Bronchial epithelial cell (primary cell): ENCODE measurements at places on chromosomes 7 and 10. TPM values are rescaled to one million over a fixed set of nuclear protein-coding genes. Genes with fewer than 3 reads are reported as not detected.

SKIDA1 gene
- under 0.01 and 0.13 TPM in 2 replicates for total RNA-seq

SAMD9L gene
- total RNA-seq, result under 0.01 and 0.64 TPM in 2 replicates

SHH gene
- 0.13 TPM in 1 of 2 replicates, not detected in the other for total RNA-seq

ELN gene
- total RNA-seq, result under 0.01 TPM in 2 replicates

NEURL1 gene
- 1.1 and 5.1 TPM in 2 replicates for total RNA-seq

C10orf71 gene
- not detected in 2 replicates for total RNA-seq

FAM25A gene
- 4.7 and 30.6 TPM in 2 replicates for total RNA-seq

IGF2BP3 gene
- 4.6 and 12.4 TPM in 2 replicates for total RNA-seq

NEBL gene
- 18.7 and 54.4 TPM in 2 replicates for total RNA-seq

ADCY1 gene
- 0.79 and 1.0 TPM in 2 replicates for total RNA-seq

IL2RA gene
- total RNA-seq, result not detected in 2 replicates

SPRN gene
- total RNA-seq, result not detected in 2 replicates

ZNF365 gene
- total RNA-seq, result 1.3 and 7.2 TPM in 2 replicates

PRF1 gene
- total RNA-seq, result not detected in 2 replicates

PLCE1 gene
- 0.26 and 1.0 TPM in 2 replicates for total RNA-seq

CD36 gene
- total RNA-seq, result 1.3 and 11.9 TPM in 2 replicates

PRPF18 gene
- total RNA-seq, result 41.9 and 52.4 TPM in 2 replicates

ADAM22 gene
- under 0.01 TPM in 1 of 2 replicates, not detected in the other for total RNA-seq

ANKRD30A gene
- not detected in 2 replicates for total RNA-seq

SFMBT2 gene
- under 0.01 TPM in 2 replicates for total RNA-seq

NKX2-3 gene
- under 0.01 TPM in 1 of 2 replicates, not detected in the other for total RNA-seq

PAX4 gene
- not detected in 2 replicates for total RNA-seq

LRIT2 gene
- total RNA-seq, result not detected in 2 replicates

SLC29A3 gene
- total RNA-seq, result 0.53 and 0.77 TPM in 2 replicates

FLNC gene
- 0.64 and 1.8 TPM in 2 replicates for total RNA-seq

FAM221A gene
- total RNA-seq, result 2.6 and 5.0 TPM in 2 replicates

TMEM236 gene
- under 0.01 and 0.26 TPM in 2 replicates for total RNA-seq

C10orf67 gene
- total RNA-seq, result 0.26 TPM in 1 of 2 replicates, not detected in the other

PDZD7 gene
- 0.13 and 0.26 TPM in 2 replicates for total RNA-seq

POLD2 gene
- total RNA-seq, result 103 and 122 TPM in 2 replicates

MDFIC gene
- total RNA-seq, result 8.7 and 9.7 TPM in 2 replicates

TMEM196 gene
- total RNA-seq, result not detected in 2 replicates

C10orf62 gene
- under 0.01 TPM in 1 of 2 replicates, not detected in the other for total RNA-seq

RNF32 gene
- 1.3 and 1.8 TPM in 2 replicates for total RNA-seq

HSPA12A gene
- 0.79 and 1.4 TPM in 2 replicates for total RNA-seq

FAM25G gene
- 1.4 TPM in 1 of 2 replicates, not detected in the other for total RNA-seq

COL17A1 gene
- 594 and 626 TPM in 2 replicates for total RNA-seq

LDB3 gene
- under 0.01 TPM in 1 of 2 replicates, not detected in the other for total RNA-seq

TCAF2 gene
- 1.1 and 2.3 TPM in 2 replicates for total RNA-seq

EIF5AL1 gene
- total RNA-seq, result 0.26 TPM in 2 replicates

BHLHA15 gene
- 2.3 and 3.2 TPM in 2 replicates for total RNA-seq

ADAM8 gene
- total RNA-seq, result 34.2 and 41.6 TPM in 2 replicates

AGMO gene
- total RNA-seq, result under 0.01 and 0.26 TPM in 2 replicates

KCNK18 gene
- not detected in 2 replicates for total RNA-seq

AMZ1 gene
- not detected in 2 replicates for total RNA-seq

IRF5 gene
- total RNA-seq, result 6.8 and 7.7 TPM in 2 replicates

ZNF488 gene
- total RNA-seq, result under 0.01 and 0.13 TPM in 2 replicates

SRRM3 gene
- total RNA-seq, result 0.26 and 0.51 TPM in 2 replicates

ITGA8 gene
- under 0.01 TPM in 1 of 2 replicates, not detected in the other for total RNA-seq

SH2D4B gene
- under 0.01 TPM in 2 replicates for total RNA-seq

NRCAM gene
- total RNA-seq, result 0.26 and 0.51 TPM in 2 replicates

TRIM4 gene
- total RNA-seq, result 17.1 and 20.7 TPM in 2 replicates

TMEM270 gene
- not detected in 2 replicates for total RNA-seq

TBRG4 gene
- 78.7 and 90.3 TPM in 2 replicates for total RNA-seq

LIPN gene
- total RNA-seq, result 1.3 TPM in 1 of 2 replicates, not detected in the other

DENND2A gene
- total RNA-seq, result 0.26 TPM in 1 of 2 replicates, not detected in the other

VIPR2 gene
- not detected in 2 replicates for total RNA-seq

ACSM6 gene
- not detected in 2 replicates for total RNA-seq
